ENCODE measurements at places on chromosomes 6 and 20.

DNA sequence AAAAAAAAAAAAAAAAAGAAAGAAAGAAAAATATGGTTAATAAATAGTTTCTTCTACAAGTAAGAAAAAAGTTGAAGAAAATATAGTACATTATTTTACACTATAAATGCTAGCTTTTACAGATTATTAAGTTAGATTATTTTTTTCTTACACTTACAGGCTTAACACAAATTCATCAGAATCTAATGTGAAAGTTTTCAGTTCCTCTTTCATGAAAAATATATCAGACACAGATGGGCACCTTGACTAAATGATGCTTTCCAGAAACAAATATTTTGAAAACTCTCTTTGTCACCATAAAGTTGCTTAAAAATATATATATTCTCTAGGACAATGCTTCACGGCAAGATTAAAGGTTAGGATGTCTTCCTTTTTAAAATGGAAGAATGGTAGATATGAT, 321.8 kb upstream of the HSF2 start:
- no peak for DNase-seq

GRCh38 chr6:54291738-54292137, 16.5 kb upstream of the TINAG start:
- no peak for DNase-seq

DNA sequence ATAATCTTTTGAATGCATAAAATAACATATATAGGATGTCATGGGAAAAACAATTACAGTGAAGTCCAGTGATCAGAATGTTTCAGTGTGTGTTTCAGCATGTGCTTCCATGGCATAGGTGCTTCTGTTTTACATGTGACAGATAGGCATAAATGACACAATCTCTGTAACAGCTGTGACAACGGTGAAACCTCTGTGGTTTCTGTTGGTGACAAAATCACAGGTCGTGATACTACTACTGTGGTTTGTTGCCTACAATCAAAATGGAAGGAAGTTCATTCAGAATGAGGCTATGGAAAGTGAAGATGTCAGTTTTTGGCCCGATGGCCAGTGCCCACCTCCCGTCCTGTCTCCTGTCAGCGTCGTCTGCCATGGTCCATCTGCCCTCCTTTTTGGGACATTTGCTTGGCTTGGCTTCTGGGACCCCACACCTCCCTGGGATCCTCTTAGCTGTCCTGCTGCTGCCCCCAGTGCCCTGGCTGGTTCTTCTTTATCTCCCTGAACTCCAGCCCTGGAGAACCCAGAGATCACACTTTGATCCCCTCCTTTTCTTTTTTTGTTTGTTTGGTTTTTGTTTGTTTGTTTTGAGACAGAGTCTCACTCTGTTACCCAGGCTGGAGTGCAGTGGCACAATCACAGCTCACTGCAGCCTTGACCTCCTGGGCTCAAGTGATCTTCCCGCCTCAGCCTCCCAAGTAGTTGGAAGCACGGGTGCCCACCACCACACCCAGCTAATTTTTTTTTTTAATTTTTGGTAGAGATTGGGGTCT, 79.3 kb upstream of the NAA20 start:
- DNase-seq: no peak

GRCh38 chr6:154252678-154253077, 103.9 kb downstream of the IPCEF1 start:
- no peak for DNase-seq

- DNase-seq: no peak
Measured at GRCh38 chr6:139939189-139939979, 564.9 kb upstream of the CITED2 start.

- DNase-seq: peak; percentile 95
Measured at GRCh38 chr6:13302751-13303667, 25.3 kb downstream of the TBC1D7 start.

DNA sequence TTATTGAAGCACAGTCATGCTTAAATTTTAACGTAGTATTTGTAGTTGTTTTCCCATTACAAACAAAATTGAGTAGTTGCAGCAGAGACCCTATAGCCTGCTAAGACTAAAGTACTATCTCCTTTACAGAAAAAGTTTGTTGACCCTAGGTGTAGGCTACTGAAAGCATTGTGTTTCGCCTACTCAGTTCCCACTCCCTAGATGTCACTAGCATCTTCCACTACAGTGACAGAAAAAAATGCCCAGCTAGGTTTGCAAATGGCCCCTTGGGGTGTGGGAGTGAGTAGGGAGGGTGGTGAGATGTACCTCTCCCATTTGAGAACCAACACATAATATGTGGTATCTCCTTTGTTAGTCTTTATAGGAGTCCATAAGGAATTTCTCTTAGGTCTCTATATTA, 34.5 kb downstream of the UBR2 start:
- DNase-seq: no peak

GRCh38 chr6:16965689-16966088, 136.2 kb upstream of the STMND1 start:
- no peak for DNase-seq

DNA sequence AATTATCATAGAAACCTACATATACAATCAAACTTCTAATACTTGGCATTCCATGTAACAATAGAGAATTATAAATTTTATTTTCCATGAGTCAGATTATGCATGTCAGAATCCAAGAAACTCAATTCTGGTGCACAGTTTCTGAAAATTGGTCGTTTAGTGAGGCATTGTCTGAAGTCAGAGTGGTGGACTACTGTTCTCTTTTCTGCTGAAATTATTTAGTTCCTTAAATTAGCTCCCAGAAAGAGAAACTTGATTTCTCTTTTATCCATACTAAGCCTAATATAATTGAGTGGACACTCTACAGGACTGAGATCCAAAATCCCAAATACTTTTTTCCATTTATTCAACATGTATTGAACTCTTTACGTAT, 265.5 kb downstream of the ALDH8A1 start:
- DNase-seq: no peak

DNA sequence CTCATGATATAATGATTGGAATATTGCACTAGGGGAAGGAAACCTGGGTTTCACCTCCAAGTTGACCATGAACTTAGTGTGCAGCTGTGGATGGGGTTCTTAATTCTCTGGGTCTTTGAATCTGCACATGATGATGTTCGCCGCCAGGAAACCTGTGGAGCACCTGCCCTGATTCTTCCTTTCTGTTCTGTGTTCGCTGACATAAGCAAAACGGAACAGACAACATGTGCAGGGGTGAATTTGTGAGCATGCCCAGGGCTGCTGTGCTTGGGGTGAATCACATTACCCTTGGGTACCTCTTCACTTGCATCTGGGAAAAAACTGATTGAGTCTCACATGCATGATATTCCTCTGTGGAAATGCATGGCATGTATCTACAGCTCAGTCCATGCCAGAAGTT, 48.8 kb downstream of the CAP2 start:
- no peak for DNase-seq

DNA sequence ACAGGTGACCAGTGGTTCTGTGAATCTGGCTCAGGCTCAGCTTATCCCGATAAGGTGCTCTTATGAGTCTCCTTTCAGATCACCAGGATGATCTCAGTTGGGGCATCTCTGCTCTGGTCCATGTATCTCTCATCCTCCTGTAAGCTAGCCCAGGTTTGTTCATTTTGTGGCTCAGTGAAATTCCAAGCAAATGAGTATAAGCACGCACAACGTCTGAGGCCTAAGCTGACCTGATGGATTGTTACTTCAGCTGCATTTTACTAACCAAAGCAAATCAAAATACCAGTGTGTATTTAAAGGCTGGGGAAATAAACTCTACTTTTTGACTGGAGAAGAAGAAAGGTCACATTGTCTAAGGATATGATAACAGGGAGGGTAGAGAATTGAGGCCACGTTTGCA, 551.0 kb upstream of the BTBD3 start:
- peak; percentile 45 for DNase-seq

GRCh38 chr20:610130-611046, at the start of gene TCF15:
TCF15 (minus strand) TSS chr20:610309; CDS start chr20:610237, 72 bp downstream.
- DNase-seq: no peak

DNA sequence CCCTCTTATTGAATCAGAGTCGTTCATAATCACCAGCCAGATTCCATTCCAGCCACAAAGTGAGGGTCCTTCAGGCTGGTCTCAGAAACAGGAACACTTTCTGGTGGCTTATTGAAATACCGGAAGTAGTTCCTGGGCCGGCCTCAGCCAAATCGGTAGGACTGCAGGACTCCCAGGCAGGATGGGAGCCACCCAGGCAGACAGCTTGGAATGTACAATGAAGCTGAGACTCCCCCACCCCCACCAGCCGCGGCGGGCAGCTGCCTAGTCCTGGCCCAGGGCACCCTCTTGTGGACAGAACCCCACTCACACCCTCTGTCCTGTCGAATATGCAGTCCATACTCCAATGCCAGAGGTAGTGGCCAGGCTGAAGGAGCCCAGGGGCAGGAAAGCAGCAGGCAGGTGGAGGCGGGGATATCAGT, 43.8 kb downstream of the MDFI start:
- peak; percentile 49 for DNase-seq

- no peak for DNase-seq
Measured at GRCh38 chr6:15260099-15260821, 14.4 kb downstream of the JARID2 start.

GRCh38 chr6:170438861-170439260, 114.2 kb downstream of the PSMB1 start:
- no peak for DNase-seq

DNA sequence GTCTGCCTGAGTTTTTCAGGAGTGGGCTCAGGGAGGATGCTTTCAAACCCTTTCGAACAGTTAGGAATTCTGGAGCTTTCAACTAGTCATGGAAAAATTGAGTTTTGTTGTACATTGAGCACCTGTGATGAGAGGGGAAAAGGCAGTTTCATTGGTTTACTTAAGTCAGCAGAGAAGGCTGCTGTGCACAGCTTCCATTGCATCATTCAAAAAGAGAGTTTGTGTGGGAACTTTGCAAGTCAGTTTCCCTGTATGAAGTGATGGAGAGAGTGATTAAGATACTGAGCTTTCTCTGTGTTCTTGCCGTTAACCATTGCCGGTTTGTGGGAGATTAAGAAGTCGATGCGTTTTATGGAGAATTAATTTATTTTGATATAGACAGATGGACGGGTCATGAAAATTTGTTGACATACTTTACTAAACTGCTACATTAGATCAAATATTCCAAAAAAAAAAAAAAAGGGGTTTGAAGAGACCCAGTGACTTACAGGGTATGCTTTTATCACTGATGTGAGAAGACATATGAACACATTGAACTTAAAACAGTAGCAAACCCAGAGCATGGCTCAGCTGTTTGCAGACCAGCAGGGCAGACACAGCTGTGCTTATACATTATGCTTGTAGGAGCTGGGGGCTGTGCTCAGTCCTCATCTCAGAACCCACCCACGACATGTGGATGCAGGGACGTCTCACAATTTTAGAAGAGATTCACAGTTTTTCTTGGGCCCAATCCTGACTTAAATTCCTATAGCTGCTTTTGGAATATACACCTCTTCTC, 234.1 kb downstream of the SOX4 start:
- DNase-seq: no peak

DNA sequence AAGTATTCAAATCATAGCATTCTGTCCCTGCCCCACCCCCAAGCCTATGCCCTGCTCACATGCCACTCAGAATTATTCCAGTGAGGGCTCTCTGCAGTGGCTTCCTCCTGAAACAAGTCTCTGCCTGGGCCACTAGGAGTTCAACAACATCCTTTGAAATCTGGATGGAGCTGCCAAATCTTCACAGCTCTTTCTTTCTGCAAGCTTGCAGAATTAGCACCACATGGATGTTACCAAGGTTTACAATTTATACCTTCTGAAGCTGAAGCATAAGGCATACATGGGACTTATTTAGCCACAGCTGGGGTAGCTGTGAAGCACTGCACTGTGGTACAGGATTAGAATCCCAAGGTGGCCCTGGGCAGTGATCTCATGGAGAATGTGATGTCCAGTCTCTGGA, 577.5 kb downstream of the CD109 start:
- no peak for DNase-seq

DNA sequence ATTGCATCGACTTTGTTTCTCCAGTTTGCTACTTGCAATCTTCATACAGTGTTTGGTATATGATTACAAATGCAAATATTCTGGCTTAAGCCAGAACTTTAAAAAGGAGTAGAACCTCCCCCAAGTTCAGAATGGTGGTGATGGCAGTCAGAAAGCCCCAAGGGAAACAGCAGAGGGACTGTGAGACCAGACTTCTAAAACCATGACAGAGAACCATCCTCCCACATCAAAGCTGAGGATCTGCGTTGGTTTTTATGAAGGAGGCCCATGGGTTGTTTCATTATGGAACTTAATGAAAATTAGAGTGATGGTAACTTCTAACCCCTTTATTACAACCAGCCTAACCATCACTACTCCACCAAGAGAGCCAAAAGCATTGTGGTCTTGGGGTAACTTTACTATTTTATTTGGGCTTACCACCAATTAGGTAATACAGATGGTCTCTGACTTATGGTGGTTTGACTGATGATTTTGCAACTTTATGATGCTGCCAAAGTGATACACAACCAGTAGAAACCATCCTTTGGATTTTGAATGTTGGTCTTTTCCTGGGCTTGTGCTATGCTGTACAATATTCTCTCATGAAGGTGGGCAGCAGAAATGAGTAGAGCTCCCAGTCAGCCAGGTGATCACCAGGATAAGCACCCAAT, 10.9 kb upstream of the MRS2 start:
- no peak for DNase-seq

DNA sequence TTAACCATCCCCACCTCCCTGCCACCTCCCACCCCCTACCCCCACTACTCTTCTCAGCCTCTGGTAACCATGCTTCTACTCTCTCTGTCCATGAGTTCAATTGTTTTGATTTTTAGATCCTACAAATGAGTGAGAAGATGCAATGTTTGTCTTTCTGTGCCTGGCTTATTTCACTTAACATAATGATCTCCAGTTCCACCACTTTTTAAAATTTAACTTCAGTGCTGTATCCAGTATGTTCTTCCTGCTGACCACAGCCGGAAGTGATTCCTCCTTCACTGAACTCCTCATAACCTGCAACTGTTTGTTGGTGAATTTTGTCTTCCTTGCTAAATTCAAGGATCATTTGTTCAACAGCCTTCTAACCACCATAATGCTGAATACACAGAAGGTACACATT, 3.9 kb downstream of the MAP7 start:
- no peak for DNase-seq

DNA sequence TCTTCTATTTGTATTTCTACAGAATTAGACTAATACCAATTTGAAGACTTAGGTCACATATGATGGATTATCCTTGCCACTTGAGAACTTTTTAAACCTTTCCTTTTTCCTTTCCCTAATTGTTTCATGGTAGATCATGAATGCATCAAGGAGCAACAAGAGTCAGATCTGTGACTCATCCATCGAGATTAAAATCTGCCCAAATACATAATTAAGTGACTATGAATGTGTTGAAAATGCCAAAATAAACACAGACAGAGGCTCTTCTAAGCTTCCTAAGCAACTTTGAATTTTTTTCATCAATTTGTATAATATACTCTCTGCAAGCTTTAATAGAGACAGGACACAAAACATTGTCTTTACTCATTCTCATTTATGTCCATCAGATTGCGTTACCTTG, 23.5 kb upstream of the HTR1E start:
- DNase-seq: no peak

GRCh38 chr20:33933469-33933909, 60.2 kb upstream of the RALY start:
- no peak for DNase-seq

GRCh38 chr6:33286946-33287914, 1.8 kb downstream of the WDR46 start:
- no peak for DNase-seq

- DNase-seq: no peak
Measured at GRCh38 chr6:73731285-73731684, 35.3 kb downstream of the CD109 start.

- DNase-seq: no peak
Measured at GRCh38 chr6:156720691-156721685, 56.2 kb upstream of the ARID1B start.

GRCh38 chr6:41488433-41489119, 57.6 kb upstream of the FOXP4 start:
- DNase-seq: peak; percentile 62

Data from AG04449 (cell line).